IMR-90 (cell line): ENCODE measurements at places on chromosomes 2 and 18. TPM values are rescaled to one million over a fixed set of nuclear protein-coding genes. Genes with fewer than 3 reads are reported as not detected.

DNA sequence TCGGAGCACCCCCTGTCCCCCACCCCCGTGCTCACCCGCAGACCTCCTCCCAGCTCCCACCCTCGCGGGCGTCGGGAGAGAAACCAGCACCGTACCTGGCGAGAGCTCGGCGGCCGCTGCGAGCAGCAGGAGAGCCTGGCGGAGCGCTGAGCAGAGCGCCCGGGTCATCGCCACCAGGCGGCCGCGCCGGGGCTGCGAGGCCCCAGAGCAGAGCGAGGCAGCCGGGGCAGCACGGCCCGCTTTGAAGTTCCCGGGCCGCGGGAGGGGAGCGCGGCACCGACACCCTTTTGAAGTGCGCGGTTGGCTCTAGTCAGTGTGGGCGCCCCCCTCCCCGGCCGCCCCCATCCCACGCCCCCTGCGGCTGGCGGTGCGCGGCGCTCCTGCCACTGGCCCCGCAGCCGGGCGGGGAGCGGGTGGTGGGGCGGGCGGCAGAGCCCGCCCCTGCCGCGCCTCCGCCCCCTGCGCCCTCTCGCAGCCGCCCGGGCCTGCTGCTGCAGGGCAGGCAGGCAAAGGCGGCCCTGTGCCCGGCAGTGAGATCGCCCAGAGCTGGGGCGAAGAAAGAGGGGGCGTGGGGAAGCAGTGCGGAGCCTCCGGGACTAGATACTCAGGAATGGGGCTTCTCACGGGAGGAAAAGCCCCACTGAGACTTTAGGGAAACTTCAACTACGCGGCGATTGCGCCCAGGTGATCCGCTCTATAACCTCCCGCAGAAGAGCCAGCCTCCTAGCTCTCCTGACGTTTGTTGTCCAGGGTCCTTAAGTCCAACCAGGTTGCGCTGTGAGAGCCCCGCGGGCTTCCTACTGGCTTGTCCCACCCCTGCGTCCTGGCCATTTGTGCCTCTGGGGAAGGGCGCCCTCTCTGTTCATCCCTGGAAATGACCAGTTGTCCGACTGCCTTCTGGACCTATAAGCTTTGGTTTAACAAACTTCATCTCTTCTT lies at the start of gene ACVR1C:
TSS of gene ACVR1C (minus strand) at position 388 of the 939 bp plus-strand sequence. CDS start at position 168, 220 bp downstream.
- no peaks in the 10 kb centered on the region for H3K36me3 ChIP-seq
- peaks cover 4% of the 10 kb centered on the region for H3K4me1 ChIP-seq
- peaks cover 12% of the 10 kb centered on the region for H3K27me3 ChIP-seq
- peak within 1 kb of the TSS; percentile 56 for H3K4me3 ChIP-seq
- H3K27ac ChIP-seq: no peak within 1 kb of the TSS
- peak; percentile 37 for DNase-seq

GRCh38 chr2:165573534-165574461 lies 104.3 kb downstream of the CSRNP3 start:
- no peak overlapping the region for H3K4me3 ChIP-seq
- no peaks in the 10 kb centered on the region for H3K27me3 ChIP-seq
- no peak overlapping the region for H3K27ac ChIP-seq
- no peaks in the 10 kb centered on the region; the same call in 1 of the 2 replicates for H3K4me1 ChIP-seq
- DNase-seq: no peak

DNA sequence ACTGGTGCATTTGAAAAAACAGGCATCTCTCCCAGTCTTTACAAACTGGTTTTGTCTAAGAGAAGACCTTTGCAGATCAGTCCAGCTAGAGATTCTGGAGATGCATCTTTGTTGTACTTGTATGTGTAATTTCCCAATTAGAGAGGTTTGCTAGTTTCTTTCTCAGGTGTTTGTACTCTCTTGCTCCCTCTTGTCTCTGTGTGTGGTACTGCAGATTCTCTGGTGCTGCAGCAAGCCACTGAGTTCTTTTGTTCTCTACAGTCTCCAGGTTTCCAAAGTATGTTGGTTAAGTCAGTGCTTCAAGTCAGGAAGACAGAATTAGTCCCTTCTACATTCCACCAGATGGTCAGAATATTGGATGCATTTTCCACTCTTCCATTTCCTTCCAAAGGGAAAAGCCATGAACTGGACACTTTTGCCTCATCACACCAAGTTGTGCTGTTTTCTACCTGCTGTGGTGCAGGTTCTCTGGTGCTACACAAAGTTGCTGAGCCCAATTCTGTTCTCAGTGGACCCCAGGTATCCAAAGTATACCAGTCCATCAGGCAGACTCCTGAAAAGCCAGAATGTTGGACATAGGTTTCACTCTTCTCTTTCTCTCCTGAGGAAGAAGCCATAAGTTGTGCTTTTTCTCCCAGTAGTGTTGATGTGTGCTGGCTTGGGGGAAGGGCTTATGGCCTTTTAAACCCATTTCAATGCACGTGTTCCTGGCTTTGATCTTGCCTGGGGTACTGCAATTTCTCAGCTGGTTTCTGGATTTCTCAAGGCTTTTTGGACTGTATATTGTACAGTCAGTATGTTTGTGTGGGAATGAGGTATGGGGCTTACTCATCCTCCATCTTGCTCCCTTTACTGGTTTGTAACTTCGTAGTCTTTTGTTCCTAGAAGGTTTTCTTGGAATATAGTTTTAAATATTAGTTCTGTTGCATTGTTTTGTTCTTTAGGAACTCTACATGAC lies 29.8 kb downstream of the EPC2 start:
- H3K27ac ChIP-seq: no peak overlapping the region
- H3K27me3 ChIP-seq: no peaks in the 10 kb centered on the region
- no peaks in the 10 kb centered on the region for H3K36me3 ChIP-seq
- DNase-seq: peak; percentile 77
- H3K4me3 ChIP-seq: no peak overlapping the region

DNA sequence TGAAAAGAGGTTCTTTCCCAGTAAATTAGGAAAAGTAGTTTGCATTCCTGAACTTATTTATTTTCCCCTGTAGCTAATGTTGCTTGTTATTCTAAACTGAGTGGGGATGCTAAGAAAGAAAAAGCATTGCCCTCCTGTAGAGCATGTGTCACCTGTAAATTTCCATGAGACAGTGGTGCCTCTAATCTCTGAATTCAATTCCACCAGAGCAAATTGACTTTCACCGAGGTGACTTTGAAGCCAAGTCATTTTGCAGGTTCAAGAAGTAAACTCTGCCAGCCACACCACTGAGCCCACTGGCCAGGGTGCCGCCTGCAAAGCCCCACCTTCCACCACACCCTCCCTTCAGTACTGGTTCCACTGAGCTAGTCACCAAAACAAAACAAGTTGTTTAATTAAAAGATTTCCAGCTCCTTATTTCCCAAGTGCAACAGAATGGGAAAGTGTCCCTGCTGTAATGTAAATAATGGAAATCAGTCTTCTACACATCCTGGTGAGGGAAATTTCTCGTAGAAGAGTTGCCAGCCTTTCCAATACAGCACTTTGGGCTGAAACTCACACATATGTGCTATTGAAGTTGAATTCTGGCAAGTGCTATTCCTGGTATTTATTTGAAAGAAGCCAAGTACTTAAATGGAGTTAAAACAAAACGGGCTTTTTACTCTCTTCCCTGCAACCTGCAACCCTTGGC lies 254.8 kb downstream of the RNF152 start:
- H3K4me1 ChIP-seq: peaks cover 14% of the 10 kb centered on the region; the same call in 1 of the 2 replicates
- no peak overlapping the region for H3K4me3 ChIP-seq
- no peaks in the 10 kb centered on the region for H3K27me3 ChIP-seq
- H3K36me3 ChIP-seq: no peaks in the 10 kb centered on the region
- DNase-seq: no peak

DNA sequence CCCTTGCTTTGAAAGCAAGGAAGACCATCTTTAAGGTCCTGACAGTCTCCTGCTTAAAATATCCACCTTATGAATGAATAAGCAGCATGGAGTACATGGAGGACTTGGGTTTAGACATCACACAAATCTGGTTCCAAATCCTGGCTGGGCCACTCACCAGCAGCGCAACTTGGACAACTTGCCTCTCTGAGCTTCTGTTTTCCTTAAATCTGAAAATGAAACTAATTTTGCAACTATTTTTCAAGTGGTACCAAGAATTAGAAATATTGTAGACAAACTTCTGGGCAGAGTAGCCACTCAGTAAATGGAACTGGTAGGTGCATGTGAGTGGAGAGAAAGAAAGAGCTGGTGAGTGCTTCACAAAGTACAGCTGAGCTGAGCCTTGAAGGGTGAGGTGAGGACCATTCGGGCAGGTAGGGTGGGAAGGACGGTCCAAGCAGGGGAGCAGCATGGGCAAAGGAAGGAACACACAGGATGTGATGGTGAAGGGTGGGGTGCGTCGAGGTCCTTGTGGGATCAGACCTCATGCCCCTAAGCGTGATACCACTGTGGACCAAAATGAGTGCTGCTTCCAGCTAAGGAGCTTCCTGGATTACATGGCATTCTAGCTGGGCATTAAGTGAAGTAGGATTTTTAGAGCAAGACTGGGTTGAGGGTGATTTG lies 14.4 kb upstream of the TET3 start:
- H3K4me3 ChIP-seq: no peak overlapping the region
- H3K27ac ChIP-seq: no peak overlapping the region
- no peak for DNase-seq
- peaks cover 4% of the 10 kb centered on the region; the same call in 1 of the 2 replicates for H3K4me1 ChIP-seq
- H3K27me3 ChIP-seq: peaks cover 2% of the 10 kb centered on the region; the same call in 1 of the 2 replicates
- H3K36me3 ChIP-seq: no peaks in the 10 kb centered on the region

The REG1B gene
- not detected in 2 replicates for total RNA-seq

- H3K27ac ChIP-seq: no peak overlapping the region
- peak; percentile 25 for DNase-seq
- peaks cover 4% of the 10 kb centered on the region; the same call in 1 of the 2 replicates for H3K4me1 ChIP-seq
- H3K36me3 ChIP-seq: peaks cover 27% of the 10 kb centered on the region
Measured at GRCh38 chr18:45876161-45876560, 50.7 kb downstream of the SIGLEC15 start.

- H3K4me3 ChIP-seq: no peak overlapping the region
- DNase-seq: no peak
- peaks cover 8% of the 10 kb centered on the region for H3K27me3 ChIP-seq
- no peak overlapping the region for H3K27ac ChIP-seq
- H3K36me3 ChIP-seq: no peaks in the 10 kb centered on the region
Measured at GRCh38 chr2:111005821-111006220, 114.9 kb upstream of the BCL2L11 start.

DNA sequence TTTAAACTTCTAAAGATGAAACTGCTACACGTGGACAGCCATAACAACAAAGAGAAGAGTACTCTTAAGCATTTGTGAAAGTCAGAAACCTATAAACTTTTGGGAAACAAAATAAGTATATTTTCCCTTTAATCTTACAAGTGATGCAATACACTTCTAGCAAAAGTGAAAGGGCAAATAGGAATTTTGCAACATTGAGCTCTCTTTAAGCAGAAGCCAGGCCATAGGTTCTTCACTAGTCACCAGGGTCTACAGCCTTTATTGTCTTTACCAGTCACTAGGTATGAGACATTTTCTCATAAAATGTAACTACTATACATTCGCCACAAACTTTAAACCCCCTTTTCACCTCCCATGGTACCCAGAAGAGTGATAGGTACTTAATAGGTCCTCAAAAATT lies 37.5 kb downstream of the SCN1A start:
- no peaks in the 10 kb centered on the region for H3K36me3 ChIP-seq
- H3K27ac ChIP-seq: no peak overlapping the region
- no peaks in the 10 kb centered on the region for H3K27me3 ChIP-seq
- no peak overlapping the region for H3K4me3 ChIP-seq

The CABYR gene
- 3.6 and 4.1 TPM in 2 replicates for total RNA-seq

The LINC00305 gene
- total RNA-seq: not detected in 2 replicates

DNA sequence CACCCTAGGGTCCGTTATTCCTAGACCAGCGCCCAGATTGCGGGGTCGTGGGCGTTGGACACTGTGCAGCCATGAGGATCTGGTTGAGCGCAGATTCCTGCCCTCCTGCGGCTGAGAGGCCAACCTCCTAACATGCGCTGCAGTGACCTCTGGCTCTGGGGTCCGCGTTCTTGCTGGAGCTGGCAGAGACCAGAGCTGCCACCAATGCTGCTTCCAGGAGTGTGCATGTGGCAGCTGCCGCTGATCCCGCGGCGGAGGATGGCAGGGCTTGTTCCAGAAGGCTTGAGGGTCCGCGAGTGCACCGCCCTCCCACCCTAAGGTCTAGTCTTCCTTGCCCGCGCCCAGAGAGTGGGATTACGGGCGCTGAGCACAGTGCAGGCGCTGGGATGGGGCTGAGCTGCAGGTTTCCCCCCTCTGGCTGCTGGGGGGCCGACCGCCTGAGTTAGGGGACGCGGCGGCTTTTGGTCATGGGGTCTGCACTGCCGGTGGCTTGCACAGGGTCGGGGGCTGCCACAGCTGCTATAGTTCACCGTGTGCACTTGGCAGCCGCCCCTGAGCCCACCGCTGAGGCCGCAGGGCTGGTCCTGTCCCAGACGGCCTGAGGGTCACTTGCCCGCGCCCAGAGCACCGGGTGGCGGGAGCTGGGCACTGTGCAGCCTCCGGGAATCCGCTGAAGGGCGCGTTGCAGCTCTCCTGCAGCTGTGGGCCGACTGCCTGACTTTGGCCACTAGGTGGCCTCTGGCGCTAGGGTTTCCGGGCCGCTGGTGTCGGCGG lies 145.9 kb downstream of the CCDC74A start:
- H3K27ac ChIP-seq: no peak overlapping the region
- H3K4me1 ChIP-seq: peaks cover 11% of the 10 kb centered on the region
- no peaks in the 10 kb centered on the region for H3K36me3 ChIP-seq
- no peak overlapping the region; the same call in 1 of the 2 replicates for H3K4me3 ChIP-seq
- no peaks in the 10 kb centered on the region; the same call in 1 of the 2 replicates for H3K27me3 ChIP-seq

DNA sequence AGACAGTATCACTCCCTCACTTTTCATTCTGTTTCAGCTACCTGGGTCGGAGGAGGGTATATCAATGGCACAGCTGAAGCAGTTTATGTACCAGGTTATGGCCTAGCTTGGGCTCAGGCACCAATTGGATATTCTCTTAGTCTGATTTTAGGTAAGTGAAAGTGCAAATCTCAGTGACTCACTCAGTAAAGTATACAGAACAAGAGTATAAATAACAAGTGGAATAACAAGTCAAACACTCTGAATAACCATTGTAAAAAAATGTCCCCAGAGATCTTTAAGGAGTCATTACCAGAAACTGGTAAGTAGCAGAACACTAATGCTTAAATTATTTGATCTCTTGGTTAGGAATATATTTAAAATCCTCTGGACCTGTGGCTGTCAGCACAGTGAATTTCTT lies 5.7 kb downstream of the SLC5A7 start:
- H3K27ac ChIP-seq: no peak overlapping the region
- no peaks in the 10 kb centered on the region for H3K4me1 ChIP-seq
- H3K4me3 ChIP-seq: no peak overlapping the region

- no peaks in the 10 kb centered on the region for H3K4me1 ChIP-seq
- no peak overlapping the region for H3K27ac ChIP-seq
- H3K36me3 ChIP-seq: no peaks in the 10 kb centered on the region
- no peaks in the 10 kb centered on the region for H3K27me3 ChIP-seq
Measured at GRCh38 chr18:50372743-50373142, 2.1 kb upstream of the SKA1 start.

- H3K27ac ChIP-seq: no peak overlapping the region
- no peaks in the 10 kb centered on the region for H3K27me3 ChIP-seq
- peak; percentile 82 for DNase-seq
- H3K4me1 ChIP-seq: peaks cover 2% of the 10 kb centered on the region
- no peak overlapping the region for H3K4me3 ChIP-seq
- H3K36me3 ChIP-seq: peaks cover 5% of the 10 kb centered on the region; the same call in 1 of the 2 replicates
Measured at GRCh38 chr2:1625281-1626001, 118.9 kb downstream of the PXDN start.

- peaks cover 2% of the 10 kb centered on the region; the same call in 1 of the 2 replicates for H3K4me1 ChIP-seq
- H3K27ac ChIP-seq: no peak overlapping the region
- no peaks in the 10 kb centered on the region for H3K27me3 ChIP-seq
- no peak overlapping the region for H3K4me3 ChIP-seq
- DNase-seq: no peak
- no peaks in the 10 kb centered on the region for H3K36me3 ChIP-seq
Measured at GRCh38 chr2:191855382-191855781, 8.5 kb upstream of the CAVIN2 start.

GRCh38 chr2:133324150-133324561 lies 244.1 kb downstream of the NCKAP5 start:
- H3K27me3 ChIP-seq: no peaks in the 10 kb centered on the region
- H3K4me3 ChIP-seq: no peak overlapping the region
- peak overlapping the region; percentile 92 for H3K27ac ChIP-seq

GRCh38 chr2:240934701-240935102 lies 28.6 kb downstream of the CROCC2 start:
- no peaks in the 10 kb centered on the region for H3K4me1 ChIP-seq
- H3K27me3 ChIP-seq: peaks cover 25% of the 10 kb centered on the region
- no peak overlapping the region for H3K4me3 ChIP-seq
- H3K36me3 ChIP-seq: no peaks in the 10 kb centered on the region
- H3K27ac ChIP-seq: no peak overlapping the region
